Calu3 (cell line): ENCODE measurements at places on chromosomes 13 and 19.

GRCh38 chr13:113970810-113971470 is 2.9 kb downstream of the C13orf46 start:
- peak; percentile 9 for DNase-seq

DNA sequence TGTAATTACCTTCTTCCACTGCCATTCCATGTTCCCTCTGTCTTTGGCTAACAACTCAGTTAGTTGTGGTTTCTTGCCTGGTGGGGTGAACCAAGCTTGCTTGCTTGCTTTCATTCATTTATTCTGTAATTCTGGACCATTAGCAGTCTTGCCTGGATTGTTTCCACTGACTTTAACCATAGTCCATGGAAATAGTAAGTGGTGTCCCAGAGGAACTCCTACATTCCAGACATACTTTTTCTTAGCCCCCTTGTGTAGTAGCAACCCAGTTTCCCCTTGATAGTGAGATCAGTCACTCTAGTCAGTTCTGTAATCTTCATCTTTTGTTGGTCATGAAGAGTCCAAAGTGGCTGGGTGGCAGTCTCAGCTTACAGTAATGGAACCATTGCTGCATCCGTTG is 23.2 kb downstream of the PDS5B start:
- DNase-seq, result no peak

- DNase-seq, result peak; percentile 26
These were observed 170.0 kb downstream of the NUFIP1 start for GRCh38 chr13:44819245-44819644.

GRCh38 chr13:42878721-42879120 is 97.3 kb downstream of the FAM216B start:
- DNase-seq, result no peak

GRCh38 chr13:50697746-50698539 is 145.5 kb downstream of the DLEU7 start:
- DNase-seq, result no peak

- no peak for DNase-seq
These were observed 13.0 kb upstream of the LCP1 start for GRCh38 chr13:46195016-46195415.

DNA sequence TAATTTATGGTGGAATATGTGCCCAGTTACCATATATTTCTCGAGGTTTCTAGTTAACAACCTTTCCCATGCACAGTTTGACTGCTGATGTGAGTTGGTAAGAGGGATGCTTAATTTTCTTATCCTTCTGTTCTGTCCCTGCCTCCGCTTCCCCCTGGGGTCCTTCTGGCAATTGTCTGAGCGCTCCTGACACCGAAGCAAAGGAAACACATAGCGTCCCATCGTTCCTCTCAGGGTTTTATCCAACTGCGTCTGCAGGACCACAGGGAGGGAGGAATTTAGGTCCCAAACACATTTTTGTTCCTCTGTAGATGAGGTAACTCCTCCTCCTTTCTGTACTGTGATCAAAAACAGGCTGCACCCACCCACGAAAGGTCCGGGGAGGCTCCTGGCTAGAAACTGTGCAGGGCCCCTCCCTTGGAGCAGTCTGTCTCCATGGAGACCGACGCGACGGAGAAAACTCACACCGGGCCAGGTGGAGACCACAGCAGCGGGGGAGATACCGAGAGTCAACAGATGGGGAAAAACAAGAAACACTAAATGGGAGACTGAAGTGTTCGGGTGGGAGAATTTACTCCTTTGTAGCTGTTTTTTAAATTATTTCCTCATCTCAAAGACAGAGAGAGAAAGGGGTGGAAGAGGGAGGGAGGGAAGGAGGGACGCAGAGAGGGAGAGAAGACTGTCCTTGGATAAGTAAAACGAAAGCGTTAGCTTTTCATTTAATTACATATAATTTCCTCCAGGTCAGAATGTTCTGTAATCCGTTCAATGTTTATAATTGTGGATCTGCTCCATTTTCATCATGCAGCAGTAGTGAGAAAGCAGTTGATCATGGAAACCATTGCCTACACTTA is 191.8 kb upstream of the NBEA start:
- DNase-seq, result no peak

- no peak for DNase-seq
These were observed 88.1 kb downstream of the STOML3 start for GRCh38 chr13:38902551-38902950.

DNA sequence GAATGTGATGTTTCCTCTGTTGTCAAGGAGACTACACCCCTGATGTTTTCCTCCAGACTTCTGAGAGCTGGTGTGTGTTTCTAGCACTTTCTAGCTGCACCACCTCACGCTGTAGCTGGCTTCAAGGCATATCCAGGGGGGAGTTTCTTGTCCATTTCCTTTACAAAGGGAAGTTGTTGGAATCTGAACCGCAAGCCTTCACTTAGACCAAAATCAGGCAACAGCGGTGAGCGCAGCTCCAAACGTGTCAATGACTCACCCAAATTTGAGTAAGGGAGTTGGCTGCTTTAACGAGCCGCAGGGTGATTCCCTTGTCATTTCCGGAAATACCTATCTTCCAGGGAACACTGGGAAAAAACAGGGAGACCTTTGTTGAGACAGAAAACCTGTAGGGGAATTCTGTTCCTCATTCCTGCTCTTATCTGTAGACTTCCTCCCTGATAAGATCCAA is 2.5 kb downstream of the LDLR start:
- DNase-seq, result peak; percentile 66

- DNase-seq, result no peak
These were observed 192.9 kb downstream of the KLF5 start for GRCh38 chr13:73251626-73252265.

DNA sequence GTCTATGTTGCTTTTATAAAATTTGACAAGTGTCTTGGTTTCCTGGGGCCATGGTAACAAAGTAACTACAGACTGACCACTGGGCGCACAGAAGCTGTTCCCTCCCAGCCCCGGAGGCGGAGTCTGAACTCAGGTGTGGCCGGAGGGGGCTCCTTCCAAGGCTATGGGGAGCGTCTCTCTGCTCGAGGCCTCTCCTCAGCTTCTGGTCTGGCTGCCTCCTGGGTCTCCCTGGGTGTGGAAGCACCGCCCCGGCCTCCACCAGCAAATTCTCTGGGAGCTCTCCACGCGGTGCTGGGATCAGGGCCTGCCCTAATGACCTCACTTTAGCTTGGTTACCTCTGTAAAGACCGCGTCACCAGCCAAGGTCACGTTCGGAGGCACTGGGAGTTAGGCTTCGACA is 45.7 kb upstream of the F7 start:
- DNase-seq, result no peak

DNA sequence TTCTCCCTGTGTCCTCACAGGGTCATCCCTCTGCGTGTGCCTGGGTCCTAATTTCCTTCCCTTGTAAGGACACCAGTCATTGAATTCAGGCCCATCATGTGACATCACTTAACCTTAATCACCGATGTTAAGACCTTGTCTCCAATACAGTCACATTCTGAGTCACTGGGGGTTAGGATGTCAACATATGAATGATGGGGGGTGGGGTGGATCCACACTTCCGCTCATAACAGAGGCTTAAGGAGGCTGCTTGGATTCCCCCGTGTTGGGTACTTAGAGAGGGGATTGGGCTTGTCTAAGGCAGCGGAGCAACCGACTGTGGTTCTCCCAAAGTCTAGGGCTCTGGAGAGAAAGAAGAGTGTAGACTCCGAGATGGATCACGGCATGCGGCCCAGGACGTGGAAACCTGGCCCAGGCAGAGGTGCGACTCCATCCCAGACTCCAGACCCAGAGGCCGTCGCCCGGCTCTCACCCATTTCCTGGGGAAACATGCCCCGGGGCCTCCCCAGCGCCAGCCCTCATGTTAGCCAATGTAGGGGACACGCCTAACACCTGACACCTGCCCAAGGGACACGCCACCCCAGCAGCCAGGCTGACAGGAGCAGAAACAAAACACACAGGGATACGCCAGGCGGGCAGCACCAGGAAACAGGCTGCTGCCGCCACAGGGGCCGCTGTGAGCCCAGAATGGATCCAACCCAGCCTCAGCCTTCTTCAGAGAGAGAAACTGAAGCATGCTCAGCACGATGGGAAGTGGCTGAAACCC is 17.1 kb upstream of the IGLON5 start:
- DNase-seq, result no peak

GRCh38 chr13:44093607-44094564 is 214.2 kb downstream of the LACC1 start:
- DNase-seq, result no peak

GRCh38 chr13:107799001-107799400 is 416.3 kb downstream of the LIG4 start:
- no peak for DNase-seq

DNA sequence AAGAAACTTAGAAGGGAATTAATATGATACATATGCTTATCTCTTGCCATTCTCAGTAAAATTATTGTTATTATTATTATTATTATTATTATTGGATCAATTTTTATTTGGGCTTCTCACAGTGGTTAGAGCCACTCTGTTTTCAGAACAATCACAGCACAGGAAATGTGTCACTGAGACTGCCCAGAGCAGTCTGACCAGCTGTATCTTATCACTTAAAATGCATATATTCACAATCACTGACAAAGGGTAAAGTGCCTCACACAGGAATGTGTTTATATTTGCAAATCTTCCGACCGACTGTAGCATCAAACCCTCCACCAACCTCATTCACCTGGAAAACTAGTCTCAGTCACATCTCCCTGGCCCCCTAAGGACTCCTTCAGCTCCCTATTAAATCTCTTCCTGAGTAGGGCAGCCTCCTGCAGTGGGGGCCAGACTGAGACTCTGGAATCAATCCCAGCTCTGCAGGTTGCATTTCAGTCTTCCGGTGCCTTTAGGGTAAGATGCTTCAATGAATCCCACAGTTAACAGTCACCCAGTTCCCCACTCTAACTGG is 738.3 kb upstream of the SLITRK5 start:
- no peak for DNase-seq

DNA sequence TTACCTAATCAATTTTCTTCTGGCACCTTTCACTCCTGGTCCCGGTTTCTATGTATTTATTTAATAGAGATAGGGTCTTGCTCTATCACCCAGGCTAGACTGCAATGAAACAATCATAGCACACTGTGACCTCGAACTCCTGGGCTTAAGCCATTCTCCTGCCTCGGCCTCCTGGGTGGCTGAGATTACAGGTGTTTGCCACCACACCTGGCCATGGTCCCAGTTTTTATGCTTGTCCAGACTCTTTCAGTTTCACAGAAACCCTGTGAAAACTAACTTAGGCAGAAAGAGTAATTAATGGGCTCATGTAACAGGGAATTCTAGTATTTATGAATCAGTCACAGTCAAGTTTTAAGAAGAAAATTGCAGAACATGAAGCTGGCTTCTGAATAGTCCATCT is 9.0 kb upstream of the STK24 start:
- no peak for DNase-seq

- no peak for DNase-seq
These were observed 26.7 kb downstream of the SPATA13 start for GRCh38 chr13:24187185-24187584.

DNA sequence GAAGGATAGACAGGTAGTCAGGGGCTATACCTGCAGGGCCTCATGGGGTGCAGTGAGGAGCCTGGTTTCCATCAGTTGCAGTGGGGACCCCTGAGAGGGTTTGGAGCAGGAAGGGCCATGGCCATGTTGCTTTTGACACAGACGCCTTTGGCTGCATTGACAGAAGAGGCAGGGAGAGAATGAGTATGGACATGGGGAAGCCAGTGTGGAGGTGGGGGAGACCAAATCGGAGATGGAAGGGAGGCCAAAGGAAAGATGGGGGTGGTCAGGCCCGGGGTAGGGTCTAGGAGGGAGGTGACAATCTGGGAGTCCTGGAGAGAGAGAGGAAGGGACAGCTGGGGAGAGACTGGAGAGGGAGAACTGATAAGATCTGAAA is 1.3 kb downstream of the HSD11B1L start:
- no peak for DNase-seq

- DNase-seq, result no peak
These were observed 7.9 kb upstream of the STK24 start for GRCh38 chr13:98584668-98585397.

DNA sequence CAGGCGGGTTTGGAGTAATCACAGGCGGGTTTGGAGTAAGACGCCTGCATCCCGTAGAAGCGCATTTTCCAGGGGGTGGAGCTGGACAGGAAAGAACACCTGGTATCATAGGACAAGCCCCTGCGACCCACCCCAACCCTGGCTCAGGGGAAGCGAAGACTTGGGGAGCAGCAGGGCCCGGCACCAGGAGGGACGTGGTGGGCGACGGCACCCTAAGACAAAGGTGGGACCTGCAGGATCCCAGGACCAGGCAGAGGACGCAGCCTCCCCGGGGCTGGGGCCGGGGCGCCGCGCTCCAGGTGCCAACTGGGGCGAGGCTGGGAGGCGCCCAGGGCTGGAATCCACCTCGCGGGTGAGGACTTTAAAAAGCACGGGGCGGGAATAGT is 520 bp downstream of the ZNF600 start:
- DNase-seq, result peak; percentile 22

GRCh38 chr13:110520431-110521295 is 40.9 kb downstream of the RAB20 start:
- DNase-seq, result no peak

DNA sequence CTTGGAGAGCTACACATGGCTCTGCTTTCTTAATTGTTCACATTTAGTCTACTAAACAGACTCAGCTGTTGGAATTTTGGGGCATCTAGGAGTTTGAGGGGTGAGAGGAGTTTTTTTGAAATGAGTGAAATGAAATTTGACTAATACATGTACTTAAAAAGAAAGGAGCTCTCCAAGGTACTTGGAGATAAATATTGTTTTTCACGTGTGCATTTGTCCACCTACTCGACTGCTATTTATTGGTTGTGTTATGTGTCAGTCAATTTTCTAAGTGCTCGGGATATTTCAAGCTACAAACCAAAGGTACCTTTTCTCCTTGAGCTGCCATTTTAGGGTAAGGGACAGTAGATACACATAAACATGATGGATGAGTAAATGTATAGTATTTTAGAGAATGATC is 697.0 kb downstream of the LIG4 start:
- DNase-seq, result no peak

DNA sequence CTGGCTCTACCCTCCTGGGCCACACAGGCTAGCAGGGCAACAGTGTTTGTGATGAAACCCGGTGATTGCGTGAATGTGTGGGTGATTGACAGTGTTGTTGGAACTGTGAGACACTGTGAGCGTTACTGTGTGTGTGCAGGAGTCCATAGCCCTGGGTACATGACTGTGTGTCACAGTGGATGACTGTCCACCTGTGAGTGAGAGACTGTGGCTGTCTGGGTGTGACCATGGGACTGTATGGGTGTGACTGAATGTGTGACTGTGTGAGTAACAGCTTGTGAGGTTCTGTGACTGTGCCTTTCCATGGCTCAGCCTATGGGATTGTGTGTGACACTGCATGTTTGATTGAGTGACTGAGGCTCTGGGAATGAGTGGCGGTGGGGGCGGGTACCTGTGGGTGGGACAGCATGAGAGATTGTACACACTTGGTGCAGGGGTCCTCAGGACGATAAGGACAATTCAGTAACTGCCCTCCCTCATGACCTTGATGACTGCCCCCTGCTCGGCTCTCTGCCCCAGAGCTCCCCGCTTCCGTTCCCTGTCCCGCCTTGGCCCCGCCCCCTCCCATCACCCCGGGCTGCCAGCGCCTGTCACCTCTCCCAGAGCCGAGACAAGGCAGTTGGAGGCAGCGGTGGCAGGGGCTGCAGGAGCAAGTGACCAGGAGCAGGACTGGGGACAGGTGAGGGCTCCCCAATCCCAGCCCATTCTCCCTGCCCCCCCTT is at the start of gene GIPR:
Gene GIPR, plus strand, starts transcription at position 602 of the 722 bp plus-strand sequence. CDS start 1,300 bp downstream, outside the sequence.
- peak; percentile 76 for DNase-seq

- DNase-seq, result no peak
These were observed 911.5 kb downstream of the UQCRFS1 start for GRCh38 chr19:28301463-28301862.
